Activated naive CD4-positive, alpha-beta T cell (primary cell): ENCODE measurements at places on chromosomes 11 and 22.

DNA sequence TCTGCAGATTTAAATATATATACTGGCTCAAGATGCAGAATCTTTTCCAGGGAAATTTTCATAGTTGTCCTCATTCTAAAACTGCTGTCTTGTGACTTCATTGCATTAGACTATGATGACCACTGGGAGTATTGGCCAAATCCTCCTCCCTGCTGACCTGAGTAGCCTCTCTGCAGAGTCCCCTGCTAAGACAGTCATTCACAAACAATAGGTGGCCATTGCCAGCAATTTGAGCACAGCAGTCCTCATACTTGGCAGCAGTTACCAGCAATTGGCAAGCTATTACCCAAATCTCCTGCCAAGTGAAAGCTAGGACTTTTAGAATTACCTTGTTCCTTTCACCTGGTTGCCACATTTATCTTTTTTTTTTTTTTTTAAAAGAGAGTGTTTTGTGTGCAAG is 325.8 kb downstream of the FAT3 start:
- DNase-seq: no peak

DNA sequence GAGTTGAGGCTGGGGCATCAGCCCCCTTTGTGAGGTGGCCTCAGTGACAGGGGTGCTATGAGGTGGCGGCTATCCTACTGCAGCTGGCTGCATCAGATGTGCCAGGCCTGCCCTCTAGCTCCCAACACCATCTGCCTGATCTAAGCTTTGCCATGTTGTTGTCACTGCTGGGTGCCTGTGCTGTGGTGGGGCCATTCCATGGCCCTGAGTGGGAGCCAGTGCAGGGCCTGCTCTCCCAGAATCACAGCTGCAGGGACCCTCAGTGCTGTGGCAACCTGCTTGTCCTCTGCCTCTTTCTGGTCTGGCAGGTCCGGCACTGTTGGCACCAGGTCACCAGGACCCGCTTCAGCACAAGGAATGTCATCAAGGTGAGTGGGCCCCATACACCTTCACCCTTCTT is 1.8 kb upstream of the SNU13 start:
- DNase-seq: no peak

- DNase-seq: no peak
Observed at GRCh38 chr11:57330029-57330428, 5.3 kb upstream of the TNKS1BP1 start.

GRCh38 chr11:48066881-48067800 is 86.8 kb downstream of the PTPRJ start:
- no peak for DNase-seq

- no peak for DNase-seq
Observed at GRCh38 chr11:119406005-119406404, 17.0 kb downstream of the THY1 start.

GRCh38 chr22:40477683-40478337 is 107.4 kb downstream of the SGSM3 start:
- no peak for DNase-seq

DNA sequence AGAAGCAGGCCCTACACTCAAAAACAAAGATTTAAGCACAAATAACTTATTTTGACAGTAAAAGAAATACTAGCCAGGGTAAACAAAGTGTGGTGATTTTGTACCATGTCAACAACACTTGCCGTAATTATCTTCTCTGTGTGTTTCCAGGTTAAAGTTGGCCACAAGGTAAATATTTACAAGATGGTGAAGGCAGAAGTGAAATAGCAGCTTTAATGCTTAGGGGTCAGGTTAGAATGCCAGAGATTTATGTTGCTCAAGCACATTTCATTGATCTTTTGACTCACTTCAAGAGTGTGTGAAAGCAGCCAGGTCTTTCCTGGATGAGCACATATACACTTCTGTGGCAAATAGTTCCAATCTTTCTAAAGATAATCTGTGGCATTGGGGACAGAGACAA is 270.2 kb upstream of the LUZP2 start:
- DNase-seq: no peak

- no peak for DNase-seq
Observed at GRCh38 chr11:38123673-38124072, 1525.6 kb upstream of the RAG2 start.

DNA sequence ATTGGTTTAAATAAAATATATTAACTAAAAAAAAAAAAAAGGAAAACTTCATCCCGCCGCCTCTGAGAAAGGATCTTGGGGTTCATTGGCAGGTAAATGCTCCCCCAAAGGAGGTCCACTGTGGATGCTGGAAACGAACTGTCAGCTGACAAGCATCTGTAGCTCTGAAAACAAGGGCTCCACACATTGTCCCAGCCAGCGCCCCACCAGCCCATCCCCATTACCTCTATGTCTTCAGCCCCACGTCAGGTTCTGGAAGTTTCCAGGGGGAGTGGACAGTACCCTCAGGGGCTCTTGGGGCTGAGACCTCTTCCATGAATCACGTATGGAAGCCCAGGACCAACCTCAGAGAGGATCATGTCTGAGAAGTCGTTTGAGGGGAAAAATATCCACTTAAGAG is 66.4 kb upstream of the WNT7B start:
- DNase-seq: no peak

DNA sequence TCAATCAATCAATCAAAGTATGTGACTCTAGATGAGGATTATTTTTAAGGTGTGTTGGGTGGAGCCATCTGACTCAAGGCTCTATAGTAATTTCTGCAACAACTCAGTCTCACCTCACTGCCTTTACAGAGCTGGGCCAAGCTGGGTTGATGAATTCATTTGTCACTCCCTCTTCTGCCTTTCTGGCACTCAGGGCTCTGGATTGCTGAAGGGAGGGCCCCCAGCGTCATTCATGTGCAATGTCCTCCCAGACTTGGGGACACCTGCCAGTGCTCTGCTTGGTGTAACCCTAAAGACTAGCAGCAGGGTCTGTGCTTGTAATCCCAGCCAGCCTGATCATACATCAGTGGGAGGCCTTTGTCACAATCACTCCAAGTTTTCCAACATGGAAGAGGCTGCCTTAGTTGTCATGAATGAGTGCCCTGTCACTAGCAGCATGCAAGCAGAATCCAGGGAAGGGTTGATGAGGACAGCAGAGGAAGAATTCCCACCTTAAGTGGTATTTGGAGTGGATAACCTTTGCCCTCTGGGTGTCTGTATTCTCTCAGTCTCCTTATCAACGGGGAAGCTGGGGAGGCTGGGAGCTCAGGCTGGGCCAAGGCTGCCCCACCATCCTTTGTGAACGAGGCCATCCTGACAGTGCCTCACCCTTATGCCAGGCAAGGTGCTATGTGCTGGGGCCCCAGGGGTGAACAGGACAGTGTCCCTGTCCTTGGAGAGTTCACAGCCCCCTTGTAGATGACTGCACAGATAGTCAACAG is 2.0 kb upstream of the TP53I11 start:
- no peak for DNase-seq

DNA sequence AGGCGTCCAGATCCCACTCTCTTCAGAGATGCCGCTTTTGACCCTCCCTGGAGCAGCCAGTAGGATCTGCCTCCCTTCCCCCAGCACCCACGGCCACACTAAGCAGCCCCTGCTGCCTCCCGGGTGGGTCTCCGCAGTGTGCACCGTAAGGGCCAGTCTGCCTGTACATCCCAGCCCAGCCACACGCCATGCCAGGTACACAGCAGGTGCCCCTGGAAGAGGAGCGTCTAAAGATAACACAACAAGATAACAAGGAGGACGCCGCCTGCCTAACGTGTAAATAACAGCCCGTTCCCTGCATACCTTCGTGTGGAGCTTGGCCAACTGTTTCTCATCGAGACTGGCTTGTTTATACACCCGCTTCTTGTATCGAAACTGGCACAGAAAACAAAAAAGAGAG is 139.4 kb downstream of the SHANK2 start:
- no peak for DNase-seq

- DNase-seq: no peak
Observed at GRCh38 chr11:55357560-55358184, 10.1 kb upstream of the OR4A15 start.
